Central memory CD8-positive, alpha-beta T cell (primary cell): ENCODE measurements at places on chromosomes 13 and 19.

DNA sequence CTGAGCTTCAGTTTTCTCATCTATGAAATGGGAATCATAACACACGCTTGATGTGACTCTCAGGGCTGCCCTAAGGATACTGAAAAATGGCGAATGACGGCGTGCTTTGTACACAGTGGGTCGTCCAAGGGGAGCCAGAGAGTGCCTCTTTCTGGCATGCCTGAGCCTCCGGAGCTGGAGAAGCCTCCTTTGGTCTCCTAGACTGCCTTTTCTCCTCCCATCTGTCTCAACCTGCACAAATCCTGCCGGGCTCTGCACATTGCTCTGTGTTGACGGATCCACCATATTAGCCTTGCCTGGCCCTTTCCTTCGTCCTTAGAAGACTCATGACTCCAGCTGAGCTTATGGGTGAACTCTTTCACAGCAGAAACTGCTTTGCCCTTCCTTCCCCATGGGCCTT, 220.9 kb downstream of the TSHZ3 start:
- no peaks in the 10 kb centered on the region for H3K4me1 ChIP-seq
- no peaks in the 10 kb centered on the region for H3K36me3 ChIP-seq
- H3K27ac ChIP-seq = no peak overlapping the region
- peaks cover 58% of the 10 kb centered on the region for H3K27me3 ChIP-seq
- DNase-seq = no peak
- H3K4me3 ChIP-seq = no peak overlapping the region

DNA sequence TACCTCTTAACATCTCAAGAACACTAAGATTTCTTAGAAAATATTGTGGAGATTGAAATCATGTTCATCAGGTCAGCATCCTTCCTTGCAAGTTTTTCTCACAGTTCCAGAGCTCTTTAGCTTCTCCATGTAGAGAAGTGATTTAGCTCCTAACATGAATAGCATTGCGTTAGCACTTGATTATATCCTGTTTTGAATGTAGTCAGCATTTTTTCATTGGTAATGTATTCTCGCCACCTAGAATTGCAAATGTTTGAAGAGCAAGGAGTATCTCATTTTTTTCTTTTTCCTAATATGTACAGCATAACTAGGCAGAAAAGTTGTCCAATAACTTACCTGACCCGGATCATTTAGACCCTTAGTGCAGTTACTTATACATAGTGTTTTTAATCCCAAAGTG, 6.6 kb downstream of the ZNF470 start:
- no peak overlapping the region for H3K4me3 ChIP-seq
- peaks cover 8% of the 10 kb centered on the region for H3K36me3 ChIP-seq
- no peak for DNase-seq
- no peak overlapping the region for H3K27ac ChIP-seq

DNA sequence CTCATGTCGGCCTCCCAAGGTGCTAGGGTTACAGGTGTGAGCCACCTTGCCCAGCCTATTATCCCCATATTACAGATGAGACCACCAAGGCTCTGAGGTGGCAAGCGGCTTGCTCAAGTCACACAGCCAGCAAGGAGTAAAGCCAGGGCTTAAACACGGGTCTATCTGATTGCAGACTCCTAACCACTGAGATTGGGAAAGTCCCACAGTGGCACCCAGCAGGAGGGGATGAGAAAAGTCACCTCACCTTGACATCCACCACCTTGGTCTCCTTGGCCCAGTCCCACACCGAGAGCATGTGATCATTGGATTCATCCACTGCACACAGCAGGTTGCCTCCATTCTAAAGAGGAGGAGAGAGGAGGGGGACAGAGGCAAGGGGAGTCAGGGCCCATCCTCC, 9.5 kb downstream of the EML2 start:
- no peaks in the 10 kb centered on the region for H3K27me3 ChIP-seq
- no peak for DNase-seq
- no peaks in the 10 kb centered on the region for H3K4me1 ChIP-seq
- peaks cover 13% of the 10 kb centered on the region for H3K36me3 ChIP-seq

DNA sequence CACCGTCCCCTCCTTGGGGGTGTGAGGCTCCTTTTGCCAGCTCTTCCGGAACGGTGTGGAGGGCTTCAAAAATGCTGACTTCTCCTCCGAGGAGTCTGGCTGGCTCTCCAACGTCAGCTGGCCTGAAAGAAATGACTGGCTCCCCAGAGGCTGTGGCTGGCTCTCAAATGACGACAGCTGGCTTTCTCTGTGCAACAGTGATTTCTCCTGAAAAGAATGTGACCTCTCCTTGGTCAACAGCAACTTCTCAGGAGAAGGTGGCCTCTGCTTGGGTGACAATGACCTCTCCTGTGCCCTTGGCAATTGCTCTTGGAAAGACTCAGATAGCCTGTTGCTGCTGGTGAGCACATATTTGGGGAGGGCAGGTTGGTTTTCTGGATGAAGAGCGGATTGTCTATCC, 29.2 kb downstream of the ONECUT3 start:
- peaks cover 2% of the 10 kb centered on the region for H3K36me3 ChIP-seq
- no peak overlapping the region for H3K27ac ChIP-seq
- peaks cover 58% of the 10 kb centered on the region for H3K27me3 ChIP-seq
- no peaks in the 10 kb centered on the region for H3K4me1 ChIP-seq
- no peak for DNase-seq

GRCh38 chr13:82800391-82800790, 1081.9 kb downstream of the SLITRK1 start:
- no peak overlapping the region for H3K27ac ChIP-seq
- no peaks in the 10 kb centered on the region for H3K4me1 ChIP-seq
- DNase-seq = no peak
- H3K27me3 ChIP-seq = no peaks in the 10 kb centered on the region

DNA sequence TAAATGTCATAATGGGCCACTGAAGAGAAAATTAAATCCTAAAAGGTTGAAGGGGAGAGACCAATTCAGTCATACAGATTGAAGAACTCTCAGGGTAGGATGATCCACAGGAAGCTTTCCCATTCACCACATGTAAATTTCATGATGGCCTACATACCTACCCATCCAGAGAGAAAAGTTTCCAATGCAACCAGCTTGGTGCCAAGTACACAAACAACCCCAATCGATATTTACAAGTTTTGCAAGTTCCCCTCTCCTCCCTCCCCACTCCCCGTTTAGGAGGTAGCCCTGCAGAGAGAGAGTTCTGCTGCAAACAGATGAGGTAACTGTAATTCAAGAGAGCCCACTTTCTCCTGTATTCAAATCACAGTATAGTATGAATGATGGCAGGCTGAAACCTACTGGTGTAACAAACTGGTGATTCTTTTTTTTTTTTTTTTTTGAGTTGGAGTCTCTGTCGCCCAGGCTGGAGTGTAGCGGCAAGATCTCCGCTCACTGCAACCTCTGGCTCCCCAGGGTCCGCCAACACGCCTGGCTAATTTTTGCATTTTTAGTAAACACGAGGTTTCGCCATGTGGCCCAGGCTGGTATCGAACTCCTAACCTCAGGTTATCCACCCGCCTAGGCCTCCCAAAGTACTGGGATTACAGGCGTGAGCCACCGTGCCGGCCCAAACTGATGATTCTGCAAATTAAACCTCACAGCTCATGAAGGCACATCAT, 14.4 kb downstream of the FOXO1 start:
- H3K4me1 ChIP-seq = peaks cover 73% of the 10 kb centered on the region
- peak overlapping the region; percentile 8 for H3K27ac ChIP-seq
- H3K36me3 ChIP-seq = peaks cover 7% of the 10 kb centered on the region
- no peaks in the 10 kb centered on the region for H3K27me3 ChIP-seq

GRCh38 chr13:89897681-89898080, 1449.8 kb upstream of the MIR17HG start:
- H3K4me3 ChIP-seq = no peak overlapping the region
- no peak overlapping the region for H3K27ac ChIP-seq
- DNase-seq = no peak
- no peaks in the 10 kb centered on the region for H3K4me1 ChIP-seq

DNA sequence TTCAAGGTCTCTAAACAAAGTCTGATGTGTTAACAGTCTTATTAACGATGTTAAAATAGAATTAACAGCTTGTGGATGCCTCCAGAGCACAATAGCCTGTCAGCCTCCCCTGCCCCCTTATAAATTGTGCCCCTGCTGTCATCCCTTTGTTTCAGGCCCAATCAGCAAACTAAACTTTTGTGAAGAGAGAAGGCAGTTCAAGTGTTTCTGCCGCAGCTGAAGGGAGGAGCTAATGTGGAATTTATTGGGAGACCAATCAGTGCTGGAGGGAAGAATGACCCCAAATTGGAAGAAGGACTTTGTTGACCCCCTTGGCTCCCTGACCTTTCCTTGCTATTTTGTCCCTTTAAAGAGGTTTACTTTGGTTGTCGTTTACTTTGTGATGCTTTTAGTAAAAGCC, 160.5 kb downstream of the TM9SF2 start:
- peaks cover 7% of the 10 kb centered on the region for H3K36me3 ChIP-seq
- no peak overlapping the region for H3K4me3 ChIP-seq
- no peak for DNase-seq

- peaks cover 25% of the 10 kb centered on the region for H3K36me3 ChIP-seq
- DNase-seq = no peak
- no peaks in the 10 kb centered on the region for H3K27me3 ChIP-seq
- no peak overlapping the region for H3K4me3 ChIP-seq
- H3K4me1 ChIP-seq = peaks cover 11% of the 10 kb centered on the region
- H3K27ac ChIP-seq = no peak overlapping the region
These were observed 5.3 kb downstream of the ZNF296 start for GRCh38 chr19:45070861-45071544.

DNA sequence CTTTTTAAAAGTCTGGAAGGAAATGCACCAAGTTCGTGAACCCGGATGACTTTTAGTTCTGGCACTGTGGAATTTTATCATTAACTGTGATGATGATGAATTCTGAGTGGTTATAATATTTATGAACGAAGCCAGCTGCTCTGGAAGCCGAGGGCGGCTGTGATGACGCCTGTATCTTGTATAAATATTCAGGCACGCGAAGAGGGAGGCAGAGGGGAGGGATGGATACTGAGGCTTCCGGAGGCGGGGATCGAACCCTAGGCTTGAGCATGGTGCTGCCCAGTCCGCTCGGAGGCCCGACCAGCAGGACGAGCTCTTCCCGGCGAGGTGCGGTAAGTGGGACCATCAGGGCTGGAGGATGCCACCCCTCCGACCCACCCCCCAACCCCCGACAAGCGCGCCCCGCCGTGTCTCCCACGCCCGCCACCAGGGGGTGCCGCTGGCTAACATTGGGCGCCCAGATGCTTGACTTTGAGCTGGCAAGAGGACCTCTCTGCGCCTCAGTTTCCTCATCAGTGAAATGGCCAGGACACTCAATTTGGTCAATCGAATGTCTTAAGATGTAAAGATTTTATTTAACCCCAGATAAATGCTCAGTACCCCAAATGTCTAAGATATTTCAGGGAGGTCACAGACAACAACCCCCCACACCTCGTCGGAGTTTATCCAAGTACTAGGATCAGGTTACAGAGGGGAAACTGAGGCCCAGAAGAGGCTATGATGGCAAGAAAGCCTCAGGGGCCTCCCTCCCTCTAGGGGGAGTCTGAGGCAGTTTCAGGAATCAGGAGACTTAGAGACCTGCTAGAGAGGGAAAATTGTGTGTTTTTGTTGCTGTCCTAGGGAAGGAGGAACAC, 4.5 kb upstream of the RAB3A start:
- H3K36me3 ChIP-seq = peaks cover 8% of the 10 kb centered on the region
- no peak overlapping the region for H3K27ac ChIP-seq
- H3K27me3 ChIP-seq = peaks cover 34% of the 10 kb centered on the region
- peaks cover 16% of the 10 kb centered on the region for H3K4me1 ChIP-seq
- H3K4me3 ChIP-seq = no peak overlapping the region
- no peak for DNase-seq

- peaks cover 37% of the 10 kb centered on the region for H3K27me3 ChIP-seq
- H3K4me1 ChIP-seq = peaks cover 6% of the 10 kb centered on the region
- H3K4me3 ChIP-seq = no peak overlapping the region
- no peak for DNase-seq
- no peaks in the 10 kb centered on the region for H3K36me3 ChIP-seq
These were observed 87.4 kb downstream of the SLC15A1 start for GRCh38 chr13:98664924-98665637.

DNA sequence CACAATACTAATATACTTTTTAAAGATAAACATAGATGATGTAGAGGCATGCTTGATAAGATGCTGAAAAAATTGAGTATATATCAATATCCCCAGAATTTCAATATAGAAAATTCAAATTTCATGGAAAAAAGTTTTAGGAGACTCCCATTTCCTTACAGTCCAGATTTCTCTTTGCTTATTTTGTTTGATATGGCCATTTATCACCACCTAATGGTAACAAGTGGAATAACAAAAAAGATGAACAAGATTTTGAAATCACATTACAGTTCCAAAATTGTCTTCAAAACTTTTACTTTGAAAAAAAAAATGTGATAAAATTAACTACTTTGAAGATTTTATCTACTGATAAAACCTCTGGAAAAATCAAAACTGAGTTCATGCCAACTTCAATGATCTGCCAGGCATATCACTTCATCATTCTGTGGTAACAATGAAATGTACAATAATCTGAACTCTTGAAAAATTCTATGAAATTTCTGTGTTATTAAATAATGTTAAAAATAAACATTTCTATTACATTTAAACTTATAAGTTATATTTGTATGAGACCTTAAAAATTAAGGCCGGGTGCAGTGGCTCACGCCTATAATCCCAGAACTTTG, 17.5 kb downstream of the MIPEP start:
- H3K4me3 ChIP-seq = no peak overlapping the region
- no peak overlapping the region for H3K27ac ChIP-seq
- H3K4me1 ChIP-seq = no peaks in the 10 kb centered on the region
- DNase-seq = no peak

- H3K27me3 ChIP-seq = no peaks in the 10 kb centered on the region
- no peak for DNase-seq
- no peak overlapping the region for H3K4me3 ChIP-seq
- H3K36me3 ChIP-seq = no peaks in the 10 kb centered on the region
- H3K4me1 ChIP-seq = peaks cover 5% of the 10 kb centered on the region
- H3K27ac ChIP-seq = no peak overlapping the region
These were observed 127.5 kb downstream of the SIPA1L3 start for GRCh38 chr19:38034492-38034860.

DNA sequence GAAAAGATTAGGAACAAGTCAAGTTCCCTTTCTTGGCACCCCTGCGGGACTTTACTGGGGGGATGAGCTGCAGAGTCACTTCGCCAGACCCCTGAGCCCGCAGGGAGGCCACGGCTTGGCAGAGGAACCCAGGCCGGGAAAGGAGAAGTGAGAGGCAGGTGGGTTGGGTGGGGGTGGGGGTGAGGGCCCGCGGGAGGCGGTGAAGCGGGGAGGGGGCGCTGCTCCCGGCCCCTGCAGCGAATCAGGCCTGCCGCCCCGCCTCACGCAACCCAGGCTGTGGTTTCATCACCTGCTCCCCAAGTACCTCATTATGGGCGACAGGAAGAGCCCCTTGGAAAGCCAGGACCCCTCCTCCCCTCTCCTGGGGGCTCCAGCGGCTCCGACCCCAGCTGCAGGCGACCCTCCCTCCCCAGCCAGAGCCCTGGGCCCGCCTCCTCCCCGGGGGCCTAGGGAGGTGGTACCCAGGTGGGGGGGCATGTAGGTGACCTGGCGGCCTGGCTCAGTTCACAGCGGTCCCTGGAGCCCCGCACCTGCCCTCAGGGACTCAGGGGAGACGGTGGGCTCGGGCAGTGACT, 9.5 kb downstream of the MEF2B start:
- no peak for DNase-seq
- H3K4me1 ChIP-seq = no peaks in the 10 kb centered on the region
- H3K4me3 ChIP-seq = no peak overlapping the region
- peaks cover 11% of the 10 kb centered on the region for H3K36me3 ChIP-seq
- H3K27ac ChIP-seq = no peak overlapping the region
